Activated CD4-positive, alpha-beta T cell treated with anti-CD3 and anti-CD28 coated beads for 4 hours (primary cell): ENCODE measurements at places on chromosomes 16 and 17.

GRCh38 chr16:19645557-19645981 lies 72.5 kb downstream of the KNOP1 start:
- no peak for DNase-seq

DNA sequence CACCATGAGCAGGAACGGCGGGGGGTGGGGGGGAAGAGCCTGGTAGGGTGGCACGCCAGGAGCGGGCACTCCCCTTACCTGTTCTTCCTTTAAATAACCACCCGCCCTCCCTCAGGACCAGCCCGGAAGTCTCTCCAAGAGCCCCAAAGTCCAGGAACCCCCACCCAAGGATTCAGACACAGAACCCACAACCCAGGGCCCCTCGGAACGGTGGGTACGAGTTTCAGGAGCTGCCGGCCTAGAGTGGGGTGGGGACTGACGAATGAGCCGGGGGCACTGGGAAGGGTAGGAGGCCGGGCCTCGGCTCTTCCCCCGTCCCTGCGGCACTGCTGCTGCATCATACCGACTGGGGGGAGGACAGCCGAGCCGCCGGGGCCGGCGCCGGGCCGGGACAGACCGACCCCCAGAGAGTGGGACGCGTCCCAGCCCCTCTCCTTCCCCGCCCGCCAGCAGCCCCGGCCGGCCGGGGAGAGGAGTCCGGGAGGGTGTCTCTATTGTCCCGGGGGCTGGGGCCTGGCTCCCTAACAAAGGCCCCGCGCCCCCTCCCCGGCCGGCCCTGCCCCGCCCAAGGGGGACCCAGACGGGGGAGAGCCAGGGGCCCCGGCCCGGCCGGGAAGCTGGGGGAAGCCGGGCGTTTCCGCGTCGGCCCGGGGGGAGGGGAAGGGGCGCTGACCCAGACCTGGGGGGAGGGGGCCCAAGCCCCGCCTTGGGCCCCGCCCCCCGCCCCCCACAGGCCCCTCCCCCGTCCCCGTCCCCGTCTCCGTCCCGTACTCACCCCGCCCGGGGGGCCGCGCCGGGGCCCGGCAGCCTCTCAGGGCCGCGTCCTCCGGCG lies 747 bp downstream of the ATXN7L3 start:
- DNase-seq = peak; percentile 46

DNA sequence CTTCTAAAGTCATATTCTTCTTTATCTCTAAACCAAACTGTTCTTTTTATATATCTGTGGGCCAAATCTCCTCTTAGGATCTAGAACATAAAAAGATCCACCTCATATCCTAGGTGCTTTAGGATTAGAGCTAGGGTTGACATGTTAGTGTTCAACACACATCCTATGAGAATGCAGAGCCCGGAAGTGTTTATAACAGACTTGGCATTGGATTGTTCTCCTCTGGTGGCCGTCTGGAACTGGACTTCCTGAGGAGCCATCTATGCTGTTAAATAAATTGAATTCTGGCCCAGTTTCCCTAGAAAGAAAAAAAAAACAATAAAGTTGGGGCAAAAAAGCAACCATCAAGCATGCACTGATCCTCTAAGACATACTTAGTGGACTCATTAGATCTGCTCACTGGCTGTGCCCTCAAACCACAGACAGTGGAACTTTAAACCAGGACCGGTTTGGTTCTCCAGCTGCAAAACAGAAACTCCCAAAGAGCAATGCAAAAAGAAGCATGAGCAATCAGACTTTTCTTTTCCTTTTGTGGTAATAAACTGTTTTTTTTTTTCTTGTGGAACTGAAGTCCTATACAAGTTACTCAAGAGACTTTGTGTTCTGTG lies 182.5 kb downstream of the ZNF18 start:
- no peak for DNase-seq

DNA sequence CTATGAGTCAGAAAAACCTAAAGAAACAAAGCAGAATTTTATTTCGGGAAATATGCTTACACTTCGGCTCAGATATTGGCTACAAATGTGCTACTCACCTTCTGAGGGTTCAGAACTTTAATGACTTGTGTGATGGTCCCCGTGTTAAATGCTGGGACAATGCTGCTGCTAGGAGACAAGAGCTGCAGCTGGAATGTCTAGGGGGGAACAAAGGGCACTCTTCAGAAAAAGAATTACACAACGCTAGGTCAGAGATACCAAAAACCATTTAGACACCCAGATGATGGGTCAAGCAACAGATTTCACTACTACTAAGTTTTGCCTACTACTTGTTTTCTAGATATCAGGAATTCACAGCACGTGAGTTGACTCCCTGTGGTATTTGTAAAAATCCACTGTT lies 10.0 kb upstream of the PHLPP2 start:
- DNase-seq = no peak

GRCh38 chr17:1758807-1759206 lies 3.1 kb upstream of the SERPINF1 start:
- DNase-seq = no peak

DNA sequence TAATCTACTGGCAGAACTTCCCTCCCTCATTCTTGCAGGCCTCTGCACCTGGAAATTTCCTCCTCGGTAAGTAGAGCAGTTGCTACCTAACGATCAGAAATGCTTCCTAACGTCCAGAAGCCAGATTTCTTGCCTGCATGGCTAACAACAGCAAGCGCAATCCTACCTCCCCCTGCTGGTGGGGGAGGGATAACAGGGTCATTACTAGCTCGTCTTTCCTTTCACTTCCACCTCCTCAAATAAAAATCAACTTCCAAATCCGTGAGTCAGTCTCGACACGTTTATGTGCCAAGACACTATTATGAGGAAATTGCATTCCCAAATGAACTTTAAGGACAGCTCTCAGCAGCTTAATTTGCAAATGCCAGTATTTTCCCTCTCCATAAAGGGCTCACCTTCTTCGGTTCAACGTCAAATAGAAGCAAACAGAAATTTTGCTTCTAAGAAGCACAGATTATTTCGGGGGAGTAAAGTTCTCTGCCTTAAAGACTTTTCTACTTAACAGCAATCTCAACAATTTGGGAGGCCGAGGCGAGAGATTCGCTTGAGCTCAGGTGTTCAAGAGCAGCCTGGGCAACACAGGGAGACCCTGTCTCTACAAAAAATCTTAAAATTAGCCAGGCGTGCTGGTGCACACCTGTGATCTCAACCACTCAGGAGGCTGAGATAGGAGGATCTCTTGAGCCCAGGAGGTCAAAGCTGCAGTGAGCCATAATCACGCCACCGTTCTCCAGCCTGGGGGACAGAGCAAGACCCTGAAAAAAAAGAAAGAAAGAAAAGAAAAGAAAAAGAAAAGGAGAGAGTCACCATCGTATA lies 188.6 kb upstream of the PSMD7 start:
- DNase-seq = peak; percentile 6

GRCh38 chr16:2007081-2007836 lies 2.4 kb downstream of the ZNF598 start:
- DNase-seq = no peak

- no peak for DNase-seq
Observed at GRCh38 chr16:87321336-87322107, 4.3 kb upstream of the C16orf95 start.

- peak; percentile 95 for DNase-seq
Observed at GRCh38 chr16:87316923-87317749, at the start of gene C16orf95. TSS of gene C16orf95 (minus strand) at chr16:87317392. CDS start at chr16:87317242, 150 bp downstream.

GRCh38 chr16:51133688-51134087 lies 17.4 kb downstream of the SALL1 start:
- no peak for DNase-seq

DNA sequence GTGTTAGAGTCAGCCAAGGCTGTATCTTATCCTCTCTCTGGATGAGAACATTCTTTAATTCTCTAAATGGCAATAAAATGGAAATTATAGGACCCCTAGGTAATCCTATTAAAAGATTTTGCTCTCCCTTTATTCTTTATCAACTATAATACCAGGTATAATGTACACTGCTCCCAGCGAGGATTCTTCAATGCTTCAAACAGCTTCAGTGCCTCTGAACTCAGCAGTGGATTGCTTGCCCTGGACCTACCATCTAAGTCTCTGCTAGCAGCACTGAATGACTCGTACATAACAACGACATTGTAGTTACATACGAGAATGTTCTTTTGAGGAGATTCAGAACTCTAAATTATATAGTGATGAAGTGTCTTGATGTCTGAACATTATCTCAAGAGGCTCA lies 3.7 kb upstream of the OR3A2 start:
- no peak for DNase-seq

DNA sequence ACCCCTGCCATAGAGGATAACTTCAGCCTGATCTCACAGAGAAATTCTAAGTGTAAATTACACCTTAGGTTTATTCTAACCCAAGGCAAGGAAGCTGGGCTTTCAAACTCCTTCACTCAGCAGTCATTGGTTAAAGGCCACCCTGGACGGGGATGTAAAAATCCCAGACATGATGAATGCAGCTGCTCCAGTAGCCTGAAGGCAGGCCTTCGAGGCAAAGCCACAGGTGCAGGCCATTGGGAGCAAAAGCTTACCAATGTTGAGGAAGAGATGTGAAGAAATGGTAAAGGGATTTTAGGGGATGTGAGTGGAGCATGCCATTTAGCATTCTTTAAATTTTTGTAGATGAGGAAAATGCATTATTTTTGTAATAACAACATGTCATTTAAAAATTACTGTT lies 514.4 kb downstream of the XYLT1 start:
- DNase-seq = no peak

- no peak for DNase-seq
Observed at GRCh38 chr17:69480245-69480644, 65.7 kb downstream of the MAP2K6 start.

- DNase-seq = peak; percentile 48
Observed at GRCh38 chr16:85902366-85903155, 3.6 kb downstream of the IRF8 start.

GRCh38 chr17:39665642-39666224 lies 584 bp downstream of the TCAP start:
- DNase-seq = no peak

DNA sequence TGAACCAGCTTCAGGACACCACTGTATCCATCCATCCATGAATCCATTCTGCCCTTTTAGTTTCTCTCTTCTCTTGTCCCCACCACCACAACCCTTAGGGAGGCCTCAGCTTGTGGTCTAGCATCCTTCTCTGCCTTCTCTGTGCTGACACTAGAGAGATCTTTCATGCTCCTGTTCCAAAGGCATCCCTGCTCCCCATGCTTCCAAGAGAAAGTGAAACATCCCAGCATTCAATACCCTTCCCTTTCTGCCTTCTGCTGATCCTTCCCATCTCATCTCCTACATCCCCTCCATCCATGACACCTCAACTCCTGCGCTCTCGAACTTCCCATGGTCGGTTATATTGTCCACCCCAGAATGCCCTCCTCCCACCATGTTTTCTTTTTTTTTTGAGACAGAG lies 10.0 kb downstream of the RAPGEFL1 start:
- no peak for DNase-seq

DNA sequence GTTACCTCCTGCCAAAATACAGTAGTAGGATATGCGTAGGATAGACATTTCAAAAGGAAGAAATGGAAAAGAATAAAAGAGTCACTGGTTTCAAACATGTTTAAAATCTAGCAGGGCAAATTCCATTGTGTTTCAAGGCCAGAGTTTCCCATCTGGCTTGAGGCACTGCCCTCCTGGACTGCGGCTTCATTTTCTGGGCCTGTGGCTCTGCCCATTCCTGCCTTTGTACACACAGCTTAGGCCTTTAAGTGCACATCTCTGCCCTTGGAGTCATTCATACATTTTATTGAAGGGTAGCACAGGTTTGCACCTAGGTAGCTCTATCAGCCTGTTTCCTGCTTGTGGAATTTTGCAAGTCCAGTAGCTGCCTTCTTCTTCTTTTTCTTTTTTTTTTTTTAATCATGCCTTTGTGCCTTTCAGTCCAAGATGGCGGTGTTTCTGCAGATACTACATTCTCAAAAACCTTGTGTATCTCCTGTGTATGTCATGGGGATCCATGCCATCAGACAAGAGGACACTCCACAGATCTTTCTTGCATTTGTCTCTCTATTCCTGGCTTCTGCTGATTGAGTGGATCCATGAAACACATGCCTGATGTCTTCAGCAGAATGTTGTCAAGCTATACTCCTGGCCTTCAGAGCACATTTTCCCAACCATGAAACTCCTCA lies 282.9 kb downstream of the BCAS3 start:
- no peak for DNase-seq

GRCh38 chr17:15409721-15410250 lies 57.6 kb downstream of the CDRT4 start:
- DNase-seq = no peak

DNA sequence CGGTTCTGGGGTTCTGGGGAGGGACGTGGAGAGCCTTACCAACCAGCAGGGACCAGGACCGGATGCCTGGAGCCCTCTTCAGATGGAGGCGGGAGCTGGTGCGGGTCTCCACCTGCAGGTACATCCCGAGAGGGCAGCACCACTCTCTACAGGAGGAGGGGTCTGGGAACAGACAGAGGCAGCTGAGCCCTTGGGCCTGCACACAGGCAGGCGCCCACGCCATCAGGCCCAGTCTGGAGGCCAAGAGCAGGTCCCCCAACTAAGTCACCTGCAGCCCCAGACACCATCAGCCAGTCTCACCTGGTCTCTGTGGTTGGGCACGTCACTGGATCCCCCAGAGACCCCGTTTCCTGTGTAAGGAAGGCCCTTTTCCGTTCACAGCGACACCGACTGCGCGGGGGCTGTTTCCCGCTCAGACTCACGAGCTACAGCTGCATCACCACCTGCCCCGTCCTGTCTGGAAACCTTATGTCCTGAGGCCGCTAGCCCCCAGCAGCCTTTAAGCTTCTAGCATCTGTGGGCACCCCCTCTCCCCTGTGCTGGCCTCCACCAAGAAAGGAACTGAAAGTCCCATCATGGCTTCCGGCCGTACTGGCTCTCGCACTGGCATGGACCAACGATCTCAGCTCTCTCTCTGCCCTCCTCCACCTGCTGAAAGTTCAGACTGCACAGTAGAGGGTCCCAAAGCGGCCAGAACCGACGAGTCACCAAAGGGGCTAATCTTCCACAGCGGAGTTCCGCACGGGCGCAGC lies 1.2 kb downstream of the CYBC1 start:
- DNase-seq = peak; percentile 69

DNA sequence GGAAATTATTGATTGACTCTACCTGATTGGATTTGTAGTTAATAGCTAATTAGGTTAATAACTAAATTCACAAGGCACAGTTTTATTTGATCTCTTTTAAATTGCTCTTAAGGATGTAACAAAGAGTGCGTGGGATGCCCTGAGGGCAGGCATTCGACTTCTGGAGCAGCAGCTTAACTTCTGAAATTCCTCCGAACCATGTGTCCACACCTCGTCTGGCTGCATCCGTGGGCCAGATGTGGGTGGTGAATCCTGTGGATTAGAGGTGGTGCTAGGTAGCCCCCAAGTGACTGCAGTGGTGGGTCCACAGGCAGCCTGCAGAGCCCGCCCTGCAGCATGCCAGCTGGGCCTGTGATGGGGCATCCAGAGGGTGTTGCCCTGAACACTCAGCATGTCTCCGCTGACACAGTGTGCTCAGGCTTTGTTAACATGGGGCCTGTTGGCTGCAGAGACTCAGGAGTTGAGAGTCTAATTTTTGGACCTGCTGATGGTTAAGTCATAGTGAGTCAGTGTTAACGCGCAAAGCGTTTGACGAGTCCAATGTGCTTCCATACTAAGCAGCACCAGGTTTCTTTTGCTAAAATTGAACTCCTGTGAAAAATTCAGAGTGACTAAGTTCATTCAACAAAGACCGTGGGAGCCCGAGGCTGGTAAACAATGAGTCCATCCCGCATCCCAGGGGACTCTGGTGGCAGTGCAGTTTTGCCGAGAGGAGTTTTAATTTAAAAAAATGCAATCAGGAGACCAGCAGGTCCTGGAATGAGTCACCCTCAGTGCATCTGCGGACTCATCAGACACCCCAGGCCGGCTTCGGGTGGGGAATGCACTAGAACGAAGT lies 3.8 kb upstream of the NPB start:
- DNase-seq = no peak

- DNase-seq = no peak
Observed at GRCh38 chr16:81782236-81782635, 3.1 kb downstream of the PLCG2 start.
